ENCODE measurements at places on chromosomes 3 and 15.
A peak's percentile ranks its signal among the peaks of the same experiment; 100 is the strongest.

- DNase-seq: no peak
Observed at GRCh38 chr3:184379358-184380184, at the start of gene CHRD. TSS of gene CHRD (plus strand) at chr3:184380054. CDS start at chr3:184380319, 265 bp downstream.

DNA sequence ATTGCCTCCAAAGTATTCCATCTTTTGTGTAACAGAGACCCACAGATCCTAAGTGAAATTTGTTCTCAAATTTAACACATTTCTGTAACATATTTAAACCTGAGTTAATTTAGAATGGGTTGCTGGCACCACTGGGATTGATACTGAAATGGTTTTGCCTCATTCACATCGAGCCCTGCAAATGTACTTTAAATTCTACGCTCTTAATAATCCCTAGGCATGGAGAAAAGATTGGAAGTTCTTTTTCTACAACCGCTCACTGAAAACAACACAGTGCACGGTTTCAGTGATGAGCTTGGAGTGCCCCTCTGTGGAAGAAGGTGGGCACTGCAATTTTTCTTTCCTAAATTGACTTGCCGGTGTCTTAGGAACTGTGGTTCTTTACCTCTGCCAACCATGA, 109.9 kb upstream of the ATP11B start:
- no peak for DNase-seq

- no peak for DNase-seq
Observed at GRCh38 chr3:124089214-124089613, 97.3 kb upstream of the ROPN1 start.

DNA sequence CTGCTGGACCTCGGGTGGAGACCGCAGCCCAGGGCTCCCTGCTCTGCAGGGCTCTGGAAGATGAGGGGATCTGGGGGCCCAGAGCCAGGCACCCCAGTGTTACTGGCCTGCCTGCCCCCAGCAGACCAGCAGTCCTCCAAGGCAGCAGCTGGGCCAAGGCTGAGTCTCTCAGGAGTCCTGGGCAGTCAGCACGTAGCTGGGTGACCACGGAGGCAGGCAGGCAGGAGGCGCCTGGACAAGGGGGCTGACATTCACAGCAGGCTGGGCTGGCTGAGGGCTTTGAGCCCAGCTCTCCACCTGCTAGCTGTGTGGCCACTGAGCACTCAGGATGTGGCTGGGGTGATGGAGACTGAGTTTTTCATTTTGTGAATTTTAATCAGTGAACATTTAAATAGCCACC, 67.9 kb downstream of the IQSEC1 start:
- no peak for DNase-seq

DNA sequence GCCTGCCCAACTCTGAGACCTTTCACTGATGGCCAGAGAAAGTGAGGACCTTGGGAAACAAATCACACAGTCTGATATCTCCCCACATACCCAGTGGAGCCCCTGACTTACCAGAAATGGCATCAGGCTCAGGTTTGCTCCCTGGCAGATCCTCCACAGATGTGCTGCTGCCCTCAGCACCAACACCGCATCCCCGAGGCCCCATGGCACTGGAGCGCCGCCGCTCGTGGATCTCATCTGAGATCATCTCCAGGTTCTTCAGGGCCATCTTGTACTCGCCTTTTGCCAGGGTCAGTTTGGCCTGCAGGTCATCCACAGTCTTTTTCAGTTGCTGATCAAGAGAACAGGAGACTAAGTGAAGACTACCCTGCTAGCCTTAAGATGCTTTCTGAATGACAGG, 52.7 kb downstream of the CAPN7 start:
- DNase-seq: no peak

GRCh38 chr15:75920079-75920478, 16.4 kb downstream of the FBXO22 start:
- no peak for DNase-seq

DNA sequence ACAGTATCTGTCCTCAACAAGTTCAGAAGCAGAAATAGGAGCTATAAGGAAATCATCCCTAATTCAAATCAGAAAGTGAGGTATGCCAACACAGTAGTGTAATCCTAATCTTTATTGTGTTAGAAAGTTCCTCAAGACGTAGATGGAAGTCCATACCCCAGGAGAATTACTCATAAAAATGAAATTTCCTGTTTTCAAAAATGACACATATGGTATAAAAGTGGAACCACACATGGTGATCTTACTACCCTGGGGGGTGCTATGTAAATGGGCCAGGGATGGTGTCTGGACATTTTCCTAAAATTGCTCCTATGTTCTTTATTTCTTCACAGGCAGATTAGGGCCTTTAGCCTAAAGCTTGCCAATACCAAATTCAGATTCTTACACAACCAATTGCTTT, 204.1 kb downstream of the ARRDC4 start:
- DNase-seq: no peak

DNA sequence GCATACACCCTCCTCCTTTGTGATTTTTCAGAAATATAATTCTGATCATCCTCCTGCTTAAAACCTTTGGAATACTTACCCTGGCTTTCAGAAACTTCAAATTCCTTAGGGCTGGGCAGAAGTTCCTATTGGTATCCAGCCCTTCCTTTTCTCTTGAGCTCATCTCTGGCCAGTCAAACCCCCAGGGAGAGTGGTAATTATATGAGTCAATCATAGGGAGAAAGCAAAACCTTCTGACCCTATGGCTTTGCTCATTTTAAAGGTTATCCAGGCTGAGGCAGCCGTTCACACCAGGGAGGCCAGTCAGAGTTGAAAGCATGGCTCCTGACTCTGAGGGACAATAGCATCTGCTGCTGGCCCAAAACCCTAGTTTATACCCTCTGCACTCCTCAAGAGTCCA, 23.9 kb upstream of the CTNNB1 start:
- no peak for DNase-seq

DNA sequence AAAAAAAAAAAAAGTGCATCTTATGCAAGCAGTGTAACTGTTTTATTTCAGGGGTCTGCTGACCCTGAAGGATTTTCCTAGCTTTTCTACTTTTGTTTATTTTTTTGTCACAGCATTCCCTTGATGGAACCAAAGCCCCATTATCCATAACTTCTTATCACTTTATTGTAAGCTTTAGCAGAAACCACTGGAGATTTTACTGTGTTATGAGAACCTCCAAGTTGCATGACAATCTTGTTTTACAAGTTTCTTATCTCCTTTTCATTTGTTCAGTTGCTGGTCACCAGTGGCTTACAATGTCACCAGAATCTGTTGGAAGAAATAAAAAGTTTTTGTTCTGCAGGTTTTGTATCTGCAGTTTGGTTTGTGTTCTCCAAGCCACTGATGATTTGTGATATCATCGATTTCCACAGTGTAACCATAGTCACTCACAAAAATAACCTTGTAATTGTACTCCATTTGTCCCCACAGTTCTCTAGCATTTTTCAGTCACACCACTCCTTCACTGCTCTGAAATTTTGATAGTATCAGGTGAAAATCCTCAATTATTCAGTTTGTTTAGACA, 660.0 kb downstream of the RBMS3 start:
- no peak for DNase-seq

GRCh38 chr3:185069037-185070030, 83.5 kb downstream of the C3orf70 start:
- no peak for DNase-seq

DNA sequence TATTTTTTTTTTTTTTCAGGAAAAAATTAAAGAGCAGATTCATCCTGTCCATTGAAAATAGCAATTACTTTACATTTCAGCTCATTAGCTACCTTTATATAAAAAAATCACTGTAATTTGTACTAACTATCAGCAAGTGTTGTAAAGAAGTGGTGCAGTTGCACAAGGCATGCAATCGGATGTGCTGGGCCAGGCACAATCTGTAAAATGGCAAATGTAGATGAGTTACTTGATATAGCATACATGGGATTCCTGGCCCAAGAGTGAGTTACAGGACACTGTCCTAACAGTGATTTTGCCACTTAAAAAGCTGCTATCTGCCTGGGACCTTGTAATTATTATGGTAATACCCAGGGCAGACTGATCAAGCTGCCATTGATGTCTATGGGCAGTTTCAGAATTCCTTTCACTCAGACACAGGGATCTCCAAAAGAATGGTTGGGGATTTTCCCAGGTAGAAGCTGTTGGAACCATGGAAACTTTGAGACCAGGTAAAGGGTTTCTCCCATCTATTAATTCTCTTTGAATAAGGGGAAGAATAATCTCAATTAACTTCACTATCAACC, 182.2 kb upstream of the ICE2 start:
- DNase-seq: no peak

- DNase-seq: no peak
Observed at GRCh38 chr15:31175484-31175883, 74.0 kb upstream of the TRPM1 start.

- no peak for DNase-seq
Observed at GRCh38 chr3:133915685-133916658, 20.3 kb upstream of the RAB6B start.

GRCh38 chr3:128504963-128505730, 12.1 kb upstream of the GATA2 start:
- no peak for DNase-seq

DNA sequence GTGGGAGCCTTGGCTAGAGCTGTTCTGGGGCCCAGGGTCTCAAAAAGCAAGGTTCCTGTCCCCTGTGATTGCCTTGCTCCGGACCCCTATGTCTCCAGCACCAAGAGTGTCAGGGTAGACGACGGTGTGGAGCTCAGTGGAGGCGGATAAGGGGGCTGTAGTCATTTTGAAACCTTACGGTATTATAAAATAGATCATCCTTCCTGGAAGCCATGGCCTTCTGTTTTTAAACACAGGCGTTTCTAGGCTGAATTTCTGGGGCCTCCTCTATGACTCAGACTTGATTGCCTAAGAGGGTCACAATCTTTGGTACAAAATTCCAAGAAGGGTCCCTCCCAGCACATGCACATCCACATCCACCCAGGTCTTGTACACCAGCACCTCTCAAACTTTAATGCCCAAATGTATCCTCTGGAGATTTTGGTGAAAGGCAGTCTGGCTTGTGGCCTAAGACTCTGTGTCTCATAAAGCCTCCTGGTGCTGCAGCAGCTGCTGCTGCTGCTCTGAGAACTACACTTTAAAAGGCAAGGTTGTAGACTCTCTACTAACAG, 70.5 kb upstream of the XCR1 start:
- no peak for DNase-seq

GRCh38 chr3:31724651-31725050, 191.9 kb downstream of the STT3B start:
- DNase-seq: no peak

DNA sequence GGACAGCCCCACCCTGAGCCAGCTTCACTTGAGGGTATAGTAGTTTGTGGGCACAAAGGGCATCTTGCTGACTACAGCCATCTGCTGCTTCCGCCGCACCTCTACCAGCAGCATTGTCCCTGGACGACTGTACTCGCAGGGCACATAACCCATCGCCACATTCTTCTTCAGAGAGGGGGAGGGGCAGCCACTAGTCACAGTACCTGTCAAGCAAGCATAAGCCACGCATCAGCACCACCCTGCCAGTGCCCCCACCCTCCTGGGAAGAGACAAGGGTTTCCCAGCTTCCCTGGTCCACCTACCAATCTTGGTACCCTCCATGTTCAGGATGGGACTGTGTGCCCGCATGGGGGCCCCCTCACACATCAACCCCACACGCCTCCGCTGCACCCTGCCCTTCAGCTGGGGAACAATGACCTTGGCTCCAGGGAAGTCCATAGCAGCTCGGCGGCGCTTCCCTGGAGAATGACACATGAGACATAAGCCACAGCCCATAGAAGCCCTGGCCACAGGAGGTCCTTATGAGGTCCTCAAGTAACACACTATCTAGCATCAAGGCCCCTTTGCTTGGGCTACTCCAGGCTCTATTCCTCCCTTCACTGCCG, 4.7 kb downstream of the AMT start:
- no peak for DNase-seq

- DNase-seq: no peak
Observed at GRCh38 chr3:15032650-15033049, 32.5 kb downstream of the MRPS25 start.

DNA sequence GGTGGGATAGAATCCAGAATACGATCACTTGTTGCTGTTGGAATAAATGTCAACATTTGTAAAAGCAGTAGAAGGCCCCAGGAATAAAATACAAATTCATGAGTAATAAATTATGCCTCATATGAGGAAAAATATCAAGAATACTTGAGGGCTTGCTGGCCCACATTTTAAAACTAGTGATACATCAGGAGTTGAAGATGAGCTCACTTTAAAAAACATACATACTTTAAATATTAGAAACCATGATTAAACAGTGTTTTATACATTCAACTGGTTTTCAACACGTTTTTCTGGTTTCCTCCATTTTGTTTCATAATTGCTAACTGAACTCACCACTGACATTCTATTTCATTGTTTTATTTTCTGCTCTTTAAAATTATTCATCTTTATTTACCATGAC, 141.4 kb downstream of the TFG start:
- DNase-seq: no peak

DNA sequence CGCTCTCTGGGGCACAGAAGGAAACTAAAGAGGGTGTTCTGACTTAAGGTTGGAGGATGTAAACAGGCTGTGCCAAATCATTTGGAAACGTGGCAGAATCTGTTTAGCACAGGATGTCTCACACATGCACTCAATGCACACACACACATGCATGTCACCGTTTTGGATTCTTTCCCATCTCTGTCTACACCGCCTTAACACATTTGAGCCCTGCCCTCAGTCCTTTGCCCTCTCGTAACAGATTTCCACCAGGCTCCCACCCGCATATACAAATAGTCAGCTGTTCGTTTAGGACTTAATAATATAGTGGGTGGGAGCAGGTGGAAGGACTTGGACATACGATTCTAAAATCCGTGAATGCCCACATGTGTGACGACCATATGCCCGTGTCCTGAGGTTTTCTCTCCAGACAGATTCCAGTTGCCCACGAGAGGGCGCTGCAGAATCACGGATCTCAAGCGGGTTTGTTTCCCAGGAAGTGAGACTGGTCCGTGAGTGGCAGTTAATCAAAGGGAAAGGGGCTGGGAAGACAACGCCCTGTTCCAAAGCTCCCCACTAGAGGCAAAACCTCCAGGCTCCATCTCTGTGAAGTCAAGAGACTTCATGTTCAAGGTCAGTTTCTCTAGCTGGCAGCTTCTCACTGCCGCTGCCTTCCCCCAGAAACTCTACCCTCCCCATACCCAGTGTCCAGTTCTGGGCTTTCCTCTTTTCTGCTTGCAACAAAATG, 44.5 kb downstream of the NOX5 start:
- peak; percentile 33 for DNase-seq

GRCh38 chr3:134694946-134695543, 44.2 kb upstream of the KY start:
- no peak for DNase-seq

- no peak for DNase-seq
Observed at GRCh38 chr3:152079980-152080379, 188.7 kb upstream of the MBNL1 start.

GRCh38 chr15:31216215-31216911, 110.3 kb upstream of the KLF13 start:
- DNase-seq: peak; percentile 26

GRCh38 chr3:142275856-142276255, 50.5 kb upstream of the GK5 start:
- DNase-seq: no peak

- no peak for DNase-seq
Observed at GRCh38 chr3:8962226-8962861, 928 bp downstream of the RAD18 start.

- DNase-seq: no peak
Observed at GRCh38 chr3:45616158-45616557, 21.6 kb downstream of the LIMD1 start.

- DNase-seq: no peak
Observed at GRCh38 chr3:72134989-72135451, 350.1 kb upstream of the PROK2 start.

- DNase-seq: no peak
Observed at GRCh38 chr3:115111632-115112031, 35.5 kb downstream of the ZBTB20 start.

All from stimulated activated CD8-positive, alpha-beta memory T cell treated with anti-CD3 and anti-CD28 coated beads, Interleukin-15, amount 100 ng/mL, for 4 hours (primary cell).